Esophagus squamous epithelium (tissue), 5 donors: ENCODE measurements at places on chromosomes 4 and X. TPM values are rescaled to one million over a fixed set of nuclear protein-coding genes. Genes with fewer than 3 reads are reported as not detected.

GRCh38 chrX:47568656-47569295 lies 7.8 kb downstream of the ARAF start:
- no peak overlapping the region for H3K4me3 ChIP-seq
- H3K27ac ChIP-seq = no peak overlapping the region
- no peak for DNase-seq
- peaks cover 15% of the 10 kb centered on the region for H3K4me1 ChIP-seq
- peaks cover 81% of the 10 kb centered on the region for H3K36me3 ChIP-seq

GRCh38 chr4:93199492-93199891 lies 629.1 kb upstream of the ATOH1 start:
- no peaks in the 10 kb centered on the region for H3K36me3 ChIP-seq
- no peaks in the 10 kb centered on the region for H3K27me3 ChIP-seq
- no peaks in the 10 kb centered on the region for H3K4me1 ChIP-seq
- no peak for DNase-seq

DCAF8L2 gene
- total RNA-seq = not detected

DNA sequence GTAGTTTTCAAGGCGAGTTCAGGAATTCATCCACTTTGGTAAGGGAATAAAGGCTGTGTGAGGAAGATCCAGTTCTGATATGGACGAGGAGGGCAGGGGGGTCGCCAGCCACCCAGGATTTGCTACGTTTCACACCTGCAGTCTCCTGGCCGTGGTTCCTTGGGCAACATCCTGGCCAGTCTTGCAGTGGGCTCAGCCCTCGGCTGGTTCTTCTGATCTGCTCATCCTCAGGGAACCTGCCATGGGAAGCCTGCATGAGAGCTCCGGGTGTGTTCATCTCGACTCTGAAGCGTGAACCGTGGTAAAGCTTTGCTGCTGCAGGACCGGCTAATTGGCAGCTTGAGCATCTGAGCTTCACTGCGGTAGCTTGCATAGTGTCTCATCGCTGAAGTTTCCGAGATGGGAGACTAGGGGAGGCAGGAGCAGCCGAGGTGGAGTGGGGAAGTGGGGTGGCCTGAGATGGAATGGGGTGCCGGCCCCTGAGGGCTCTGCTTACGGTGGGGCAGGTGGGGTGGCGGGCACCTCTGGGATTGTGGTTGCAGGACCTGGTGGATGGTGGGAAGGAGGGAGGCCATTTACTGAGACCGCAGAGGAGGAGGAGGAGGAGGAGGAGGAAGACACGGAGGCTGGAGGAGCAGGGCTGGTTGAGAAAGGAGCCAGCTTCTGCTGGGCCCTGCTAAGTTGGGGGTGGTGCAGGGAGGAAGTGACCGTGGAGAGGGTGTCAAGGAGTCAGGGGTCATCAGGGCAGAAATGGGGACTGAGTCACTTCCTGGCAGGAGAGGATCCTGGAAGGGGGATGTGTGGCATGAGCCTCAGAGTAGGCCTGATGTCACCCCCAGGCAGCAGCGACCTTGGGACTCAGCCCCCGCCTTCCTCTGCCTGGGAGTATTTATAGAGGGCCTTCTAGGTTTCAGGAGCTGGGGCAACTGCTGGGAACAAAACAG lies 213.1 kb upstream of the PSAPL1 start:
- no peak for DNase-seq
- no peak overlapping the region for H3K27ac ChIP-seq
- peaks cover 44% of the 10 kb centered on the region for H3K4me1 ChIP-seq
- no peak overlapping the region for H3K4me3 ChIP-seq
- H3K27me3 ChIP-seq = no peaks in the 10 kb centered on the region

DNA sequence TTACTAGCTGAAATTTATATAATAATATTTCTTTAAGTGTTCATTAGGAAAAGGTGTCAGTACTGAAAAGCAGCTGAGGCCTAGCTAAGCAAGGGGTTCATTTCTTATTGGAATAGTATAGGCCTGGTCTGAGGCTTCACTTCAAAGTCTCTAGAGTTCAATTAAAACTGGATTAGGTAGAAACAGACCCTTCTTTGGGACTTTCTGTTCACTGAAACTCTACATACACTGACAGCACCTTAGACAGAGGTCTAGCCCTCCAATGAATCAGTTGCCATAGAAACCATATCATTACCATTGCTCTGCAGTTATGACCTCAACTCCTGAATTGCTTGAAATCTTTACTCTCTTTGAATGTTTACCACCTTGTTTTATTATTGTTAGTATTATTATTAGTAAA lies 86.4 kb upstream of the MAB21L2 start:
- DNase-seq = no peak
- H3K4me3 ChIP-seq = no peak overlapping the region
- no peaks in the 10 kb centered on the region for H3K36me3 ChIP-seq

FAT4 gene
- total RNA-seq = 3.8 TPM

DNA sequence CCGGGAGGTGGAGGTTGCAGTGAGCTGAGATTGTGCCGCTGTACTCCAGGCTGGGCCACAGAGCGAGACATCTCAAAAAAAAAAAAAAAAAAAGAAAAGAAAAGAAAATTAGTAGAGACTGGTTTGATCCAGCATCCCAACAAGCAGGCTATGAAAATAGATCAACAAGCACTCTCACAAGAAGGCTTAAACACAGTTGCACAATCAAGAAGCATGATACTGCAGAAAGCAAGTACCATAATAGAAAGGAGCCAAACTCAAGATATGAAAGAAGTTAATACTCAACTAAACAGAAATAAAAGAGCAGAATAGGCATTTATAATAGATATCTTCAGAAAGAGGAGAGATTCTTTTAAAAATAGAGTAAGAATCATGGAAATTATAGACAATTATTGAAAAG lies 10.6 kb downstream of the TLR6 start:
- no peak for DNase-seq
- no peaks in the 10 kb centered on the region for H3K36me3 ChIP-seq
- H3K4me1 ChIP-seq = no peaks in the 10 kb centered on the region
- H3K27me3 ChIP-seq = no peaks in the 10 kb centered on the region
- no peak overlapping the region for H3K27ac ChIP-seq

CD40LG gene
- 0.38 TPM for total RNA-seq

DNA sequence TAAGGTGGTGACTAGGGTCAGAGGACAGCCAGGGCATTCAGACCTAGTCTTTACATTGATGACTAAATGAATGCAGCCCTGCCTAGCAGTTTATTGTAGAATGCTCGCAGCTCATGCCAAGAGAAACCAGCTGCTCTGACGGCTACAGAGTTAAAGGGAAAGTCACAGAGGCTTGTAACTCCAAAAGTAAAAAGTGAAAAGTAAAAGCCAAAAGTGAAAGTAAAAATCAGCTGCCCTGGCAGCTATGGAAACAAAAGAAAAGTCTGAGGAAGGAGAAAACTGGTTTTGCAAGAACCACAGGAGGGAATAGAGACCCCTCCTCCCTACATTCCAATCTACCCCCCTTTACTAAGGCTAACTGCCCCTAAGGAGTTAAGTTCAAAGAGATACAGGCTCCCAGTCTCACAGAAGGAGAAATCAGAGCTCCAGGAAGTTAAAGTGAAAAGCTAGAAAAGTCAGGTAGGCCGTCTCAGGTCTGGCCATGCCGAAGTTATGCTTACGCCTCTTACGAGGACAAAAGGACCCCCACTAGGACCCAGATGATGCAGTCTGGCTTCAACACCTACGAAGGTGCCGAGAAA lies 6.0 kb downstream of the GAGE10 start:
- DNase-seq = no peak
- H3K36me3 ChIP-seq = no peaks in the 10 kb centered on the region
- H3K4me1 ChIP-seq = peaks cover 10% of the 10 kb centered on the region
- H3K27me3 ChIP-seq = no peaks in the 10 kb centered on the region
- H3K4me3 ChIP-seq = peak overlapping the region; percentile 5

MAGEB10 gene
- not detected for total RNA-seq

- DNase-seq = no peak
- no peaks in the 10 kb centered on the region for H3K27me3 ChIP-seq
- no peak overlapping the region for H3K27ac ChIP-seq
- peaks cover 3% of the 10 kb centered on the region for H3K4me1 ChIP-seq
- no peak overlapping the region for H3K4me3 ChIP-seq
Measured at GRCh38 chr4:169263791-169264392, 6.9 kb downstream of the SH3RF1 start.

GRCh38 chr4:81509822-81510221 lies 38.1 kb upstream of the RASGEF1B start:
- no peaks in the 10 kb centered on the region for H3K27me3 ChIP-seq
- H3K4me3 ChIP-seq = no peak overlapping the region
- H3K27ac ChIP-seq = no peak overlapping the region
- no peak for DNase-seq
- H3K4me1 ChIP-seq = peaks cover 7% of the 10 kb centered on the region

DNA sequence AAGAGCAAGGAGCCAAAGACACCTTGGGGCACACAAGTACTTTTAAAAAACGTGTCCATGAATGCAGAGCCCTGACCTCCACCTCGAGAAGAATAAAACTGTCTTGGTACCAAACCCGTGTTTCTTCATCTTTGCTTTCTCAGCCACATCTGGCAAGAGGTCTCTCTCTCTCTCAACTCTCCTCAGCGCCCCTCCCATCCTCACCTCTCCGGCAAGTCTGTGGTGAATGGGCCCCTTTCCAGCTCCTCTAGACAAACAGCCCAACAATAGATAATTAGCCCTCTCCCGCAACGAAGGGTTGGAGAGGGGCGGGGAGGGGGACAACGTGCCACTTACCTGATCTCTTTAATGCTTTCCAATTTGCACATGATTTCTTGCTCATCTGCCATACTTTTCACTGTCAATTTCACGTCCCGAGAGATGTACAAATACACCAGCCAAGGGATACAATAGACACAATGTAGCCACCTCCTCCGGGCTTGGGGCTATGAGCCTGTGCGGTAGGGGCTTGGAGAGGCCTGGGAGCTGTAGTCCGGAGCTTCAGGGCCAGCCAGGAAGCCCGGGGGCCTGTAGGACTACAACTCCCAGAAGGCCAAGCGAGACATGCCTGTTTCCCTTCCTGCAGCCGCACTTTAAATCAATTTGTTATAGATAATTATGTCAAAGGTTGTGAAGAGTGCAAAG lies at the start of gene ZC4H2:
TSS of gene ZC4H2 (minus strand) at position 462 of the 684 bp plus-strand sequence. CDS start at position 389, 73 bp downstream.
- no peaks in the 10 kb centered on the region for H3K36me3 ChIP-seq
- peak; percentile 1 for DNase-seq
- H3K4me1 ChIP-seq = no peaks in the 10 kb centered on the region
- peak within 1 kb of the TSS; percentile 55 for H3K4me3 ChIP-seq
- H3K27me3 ChIP-seq = no peaks in the 10 kb centered on the region
